Smooth muscle cell of bladder (primary cell): ENCODE measurements at places on chromosomes 7 and 10. TPM values are rescaled to one million over a fixed set of nuclear protein-coding genes. Genes with fewer than 3 reads are reported as not detected.

SUN3 gene
- total RNA-seq, result not detected in 2 replicates

BTBD16 gene
- total RNA-seq, result under 0.01 TPM in 1 of 2 replicates, not detected in the other

SPDYE6 gene
- not detected in 2 replicates for total RNA-seq

TMEM213 gene
- not detected in 2 replicates for total RNA-seq

SLC26A3 gene
- total RNA-seq, result not detected in 2 replicates

EXOSC1 gene
- 35.3 and 37.1 TPM in 2 replicates for total RNA-seq

NCOA4 gene
- total RNA-seq, result 208 and 235 TPM in 2 replicates
